Amygdala (tissue), 56 donors: ENCODE measurements at places on chromosomes 1 and 21.

DNA sequence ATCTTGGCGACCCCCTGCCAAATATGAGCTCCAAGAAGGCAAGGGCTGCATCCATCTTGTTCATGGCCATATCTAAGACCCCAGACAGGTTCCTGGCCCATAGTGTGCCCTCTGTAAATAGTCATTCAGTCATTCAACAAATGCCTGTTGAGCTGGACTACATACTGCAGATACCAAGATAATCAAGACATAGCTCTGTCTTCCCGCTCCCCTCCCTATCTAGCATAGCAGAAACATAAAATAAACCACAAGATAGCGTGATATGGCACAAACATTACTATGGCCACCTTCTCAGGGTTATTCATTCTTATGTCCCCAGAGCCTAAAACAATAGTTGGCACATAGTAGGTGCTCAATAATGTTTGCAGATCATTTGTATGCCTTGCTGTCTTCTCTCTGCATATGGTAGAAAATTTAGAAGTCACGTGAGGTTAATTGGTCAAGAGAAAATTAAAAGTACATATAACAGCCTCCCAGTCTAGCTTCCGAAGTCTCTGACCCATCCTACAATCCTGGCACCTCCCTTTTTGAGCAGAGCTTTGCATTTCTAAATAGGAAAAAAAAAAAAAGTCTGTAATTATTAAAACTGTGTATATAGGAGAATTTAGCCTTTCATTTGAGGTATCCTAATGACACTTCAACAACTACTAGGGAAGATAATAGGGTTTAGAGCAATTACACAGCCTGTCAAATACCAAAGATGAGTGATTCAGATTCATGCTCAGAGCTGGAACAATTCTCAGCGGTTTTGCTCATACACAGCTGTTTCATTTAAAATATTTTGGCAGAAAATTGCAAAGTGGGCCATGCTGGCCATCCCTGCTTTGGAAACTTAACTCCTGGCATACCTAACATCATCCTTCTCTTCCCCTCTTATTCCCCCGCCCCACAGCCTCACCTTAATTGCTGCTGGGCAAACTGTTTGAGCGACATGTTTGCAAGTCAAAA, 219.0 kb downstream of the KAZN start:
- DNase-seq = no peak

DNA sequence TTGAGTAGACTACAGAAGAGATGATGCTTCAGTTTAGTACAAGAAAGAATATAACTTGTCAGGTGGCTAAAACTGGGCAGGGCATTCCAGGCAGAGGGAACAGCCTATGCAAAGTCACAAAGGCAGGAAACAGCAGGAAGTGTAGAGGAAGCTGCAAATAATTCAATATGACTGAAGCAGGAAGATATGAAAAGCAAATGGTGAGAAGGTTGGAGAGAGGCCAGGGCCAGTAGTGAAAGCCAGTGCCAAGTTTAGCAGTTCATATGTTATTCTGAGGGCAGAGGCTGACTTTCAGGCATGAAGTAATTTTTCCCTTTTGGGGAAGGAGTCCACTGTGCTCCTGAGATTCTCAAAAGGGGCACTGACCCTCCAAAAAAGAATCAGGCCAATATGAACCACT, 8.0 kb upstream of the YBX1 start:
- no peak for DNase-seq

GRCh38 chr1:19824541-19824940, 9.5 kb upstream of the RNF186 start:
- no peak for DNase-seq

GRCh38 chr1:161905269-161905884, 118.3 kb downstream of the OLFML2B start:
- DNase-seq = no peak

DNA sequence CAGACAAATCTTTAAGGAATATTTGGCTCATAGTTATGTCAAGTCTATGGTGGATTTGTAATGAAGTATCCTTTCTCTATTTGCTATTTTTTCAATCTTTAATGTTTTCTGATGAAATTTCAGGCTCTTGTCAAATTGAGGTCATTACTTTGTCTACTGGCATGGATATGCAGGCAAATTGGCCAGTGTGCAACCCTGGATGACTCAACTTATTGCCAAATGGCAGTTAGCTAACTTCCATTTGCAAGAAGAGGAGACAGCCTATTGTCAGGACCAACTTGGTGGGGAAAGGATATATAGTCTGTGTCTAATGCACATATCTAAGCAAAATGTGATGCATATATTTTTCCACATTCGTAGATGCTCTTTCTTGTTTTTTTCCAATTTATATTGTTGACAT, 530.5 kb downstream of the PTBP2 start:
- no peak for DNase-seq

DNA sequence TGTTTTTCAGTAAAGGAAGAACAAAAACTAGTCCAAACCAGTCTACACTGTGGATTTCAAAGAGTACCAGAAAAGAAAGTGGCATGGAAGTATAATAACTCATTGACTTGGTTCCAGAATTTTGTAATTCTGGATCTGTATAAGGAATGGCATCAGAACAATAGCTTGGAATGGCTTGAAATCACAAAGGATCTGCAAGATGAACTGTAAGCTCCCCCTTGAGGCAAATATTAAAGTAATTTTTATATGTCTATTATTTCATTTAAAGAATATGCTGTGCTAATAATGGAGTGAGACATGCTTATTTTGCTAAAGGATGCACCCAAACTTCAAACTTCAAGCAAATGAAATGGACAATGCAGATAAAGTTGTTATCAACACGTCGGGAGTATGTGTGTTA, 21.3 kb downstream of the CHODL start:
- DNase-seq = no peak

GRCh38 chr1:18479454-18479853, 1.3 kb upstream of the KLHDC7A start:
- DNase-seq = no peak

GRCh38 chr21:15064576-15065391, at the start of gene NRIP1:
NRIP1 (minus strand) TSS chr21:15065000; CDS start chr21:14968192, 96,808 bp downstream.
- DNase-seq = peak; percentile 75

GRCh38 chr1:197356723-197357533, 88.9 kb downstream of the CRB1 start:
- DNase-seq = no peak

DNA sequence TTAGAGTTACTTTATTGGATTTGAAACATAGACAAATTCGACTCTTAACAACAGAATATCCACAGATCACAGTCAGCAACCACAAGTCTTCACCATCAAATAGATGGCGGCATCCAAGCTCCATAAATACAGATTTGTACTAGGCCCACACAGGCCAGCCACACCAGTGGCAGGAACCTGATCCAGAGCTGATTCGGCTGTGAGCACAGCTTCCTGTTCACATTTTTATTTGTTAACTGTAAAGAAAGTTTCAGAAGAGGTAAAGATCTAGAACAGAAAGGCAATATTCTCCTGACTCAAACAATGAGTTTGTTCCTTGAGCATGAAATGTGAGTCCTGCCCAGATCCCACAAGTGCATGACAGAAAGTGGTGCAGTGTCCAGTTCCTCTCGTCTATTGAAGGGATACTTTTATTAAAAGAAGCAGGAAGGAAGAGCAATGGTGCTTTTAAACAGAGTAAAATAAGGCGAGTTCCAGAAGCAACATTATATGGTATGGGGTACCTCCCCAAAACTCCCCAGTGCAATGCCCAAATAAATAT, 205.8 kb downstream of the SLC45A1 start:
- DNase-seq = no peak

DNA sequence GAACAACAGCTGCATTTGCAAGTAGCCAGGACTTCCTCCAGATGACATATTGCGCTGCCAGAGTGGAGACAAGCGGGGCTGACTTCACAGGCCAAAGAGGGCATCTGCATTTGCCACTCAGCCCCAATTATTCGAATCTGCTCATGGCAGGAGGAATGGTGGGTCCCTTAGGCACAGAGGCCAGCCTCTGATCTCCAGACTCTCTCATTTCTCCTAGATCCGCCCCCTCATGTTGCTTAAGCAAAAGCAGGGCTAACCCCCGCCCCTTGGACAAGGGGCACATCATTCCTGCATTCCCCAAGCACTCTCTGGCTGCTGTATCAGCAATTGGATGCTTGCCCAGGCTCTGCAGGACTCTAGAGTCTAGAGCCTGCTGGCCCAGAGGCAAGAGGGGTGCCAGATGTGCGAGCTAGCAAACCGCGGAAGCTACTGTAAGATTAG, 262.4 kb downstream of the ST6GALNAC3 start:
- DNase-seq = peak; percentile 47

- DNase-seq = no peak
Measured at GRCh38 chr1:170095976-170096748, 21.7 kb upstream of the KIFAP3 start.

DNA sequence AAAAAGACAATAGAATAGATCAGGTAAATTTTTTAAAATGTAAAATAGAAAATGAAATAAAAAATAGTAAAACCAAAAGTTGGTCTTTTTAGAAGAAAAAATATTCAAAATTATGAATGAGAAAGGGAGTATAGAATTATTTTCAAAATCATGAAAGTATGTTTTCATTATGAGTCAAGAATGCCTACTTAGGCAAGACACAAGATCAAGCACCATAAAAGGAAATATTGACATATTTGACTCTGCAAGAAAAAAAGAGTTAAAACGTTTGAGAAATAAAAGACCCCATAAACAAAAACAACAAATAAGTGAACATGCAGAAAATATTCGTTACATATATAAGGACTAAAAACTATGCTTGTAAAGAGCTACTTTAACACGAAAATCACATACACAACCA, 4.8 kb upstream of the COX20 start:
- DNase-seq = no peak

DNA sequence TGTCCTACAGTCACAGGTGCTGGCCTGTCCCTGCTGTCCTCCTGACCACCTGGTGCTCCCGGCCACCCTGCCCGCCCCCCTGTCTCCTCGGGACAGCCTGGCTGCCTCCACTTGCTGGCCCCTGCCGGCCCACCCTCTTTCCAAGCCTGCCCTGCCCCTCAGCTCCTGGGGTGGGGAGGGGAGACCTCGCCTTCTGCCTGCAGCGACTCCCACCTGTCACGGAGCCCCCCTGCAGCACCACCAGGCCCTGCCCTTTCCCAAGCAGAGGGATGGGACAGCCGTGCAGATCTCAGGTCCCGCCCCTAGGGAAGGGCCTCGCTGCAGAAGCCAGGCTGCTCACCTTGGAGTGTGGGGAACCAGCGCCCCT, 7.5 kb downstream of the LRRC3 start:
- DNase-seq = no peak

DNA sequence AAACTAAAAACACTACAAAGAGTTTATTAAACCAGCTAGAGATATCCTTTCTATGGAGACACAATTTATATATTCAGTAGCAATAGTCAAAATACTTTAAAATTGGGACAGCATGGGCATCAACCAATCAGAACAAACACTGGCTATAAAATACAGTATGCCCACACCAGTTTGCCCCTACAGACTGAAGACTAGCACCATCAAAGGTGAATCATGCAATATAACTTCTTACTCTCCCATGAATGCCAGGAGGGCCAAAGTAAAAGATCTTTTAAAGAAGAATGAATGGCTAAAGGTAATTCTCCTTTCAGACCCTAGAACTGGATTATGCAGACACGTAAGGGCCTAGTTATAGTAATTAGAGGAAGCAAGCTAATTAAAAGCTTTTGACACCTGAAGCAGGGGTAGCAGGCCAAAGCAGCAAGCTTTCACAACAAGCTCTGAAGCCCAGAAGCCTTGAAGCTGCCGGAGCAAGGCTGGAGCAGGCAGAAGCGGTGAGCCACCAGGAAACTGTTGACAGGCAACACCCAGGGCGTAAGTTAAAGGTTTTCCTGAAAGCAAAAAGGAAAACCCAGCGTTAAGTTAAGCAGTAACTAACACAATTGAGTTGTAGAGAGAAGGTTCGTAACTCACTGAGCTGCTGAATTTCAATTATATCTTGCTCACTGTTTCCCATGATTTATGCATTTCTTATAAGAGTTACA, 99.3 kb downstream of the CDC42BPA start:
- no peak for DNase-seq

GRCh38 chr1:208421486-208421885, 177.3 kb upstream of the PLXNA2 start:
- no peak for DNase-seq

- DNase-seq = no peak
Measured at GRCh38 chr1:94342416-94342815, 75.8 kb upstream of the ABCD3 start.

- no peak for DNase-seq
Measured at GRCh38 chr1:91552596-91552995, 51.9 kb downstream of the CDC7 start.

GRCh38 chr1:31647106-31647505, 2.4 kb upstream of the PEF1 start:
- no peak for DNase-seq

GRCh38 chr1:90671251-90671650, 45.9 kb downstream of the BARHL2 start:
- DNase-seq = no peak
